ENCODE measurements at places on chromosomes 2 and 18. TPM values are rescaled to one million over a fixed set of nuclear protein-coding genes. Genes with fewer than 3 reads are reported as not detected.

BOLL gene
- total RNA-seq, result not detected

RAB1A gene
- total RNA-seq, result 85.3 TPM

SMAD4 gene
- 82.9 TPM for total RNA-seq

DNA sequence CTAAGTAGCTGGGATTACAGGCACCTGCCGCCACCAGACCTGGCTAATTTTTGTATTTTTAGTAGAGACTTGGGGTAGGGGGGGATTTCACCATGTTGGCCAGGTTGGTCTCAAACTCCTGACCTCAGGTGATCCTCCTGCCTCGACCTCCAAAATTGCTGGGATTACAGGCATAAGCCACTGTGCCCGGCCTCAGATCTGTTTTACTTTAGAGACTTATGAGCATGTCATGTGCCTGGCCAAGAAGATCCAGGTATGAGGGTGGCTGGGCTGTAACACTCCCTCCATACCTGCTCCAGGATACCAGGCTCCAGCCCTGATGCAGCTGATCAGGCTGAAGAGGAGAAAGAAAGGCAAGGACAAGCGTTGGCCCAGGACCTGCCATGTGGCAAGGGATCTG, 125.0 kb downstream of the LPIN1 start:
- no peaks in the 10 kb centered on the region for H3K36me3 ChIP-seq
- peaks cover 10% of the 10 kb centered on the region for H3K4me1 ChIP-seq
- H3K4me3 ChIP-seq, result no peak overlapping the region
- no peak for DNase-seq

DNA sequence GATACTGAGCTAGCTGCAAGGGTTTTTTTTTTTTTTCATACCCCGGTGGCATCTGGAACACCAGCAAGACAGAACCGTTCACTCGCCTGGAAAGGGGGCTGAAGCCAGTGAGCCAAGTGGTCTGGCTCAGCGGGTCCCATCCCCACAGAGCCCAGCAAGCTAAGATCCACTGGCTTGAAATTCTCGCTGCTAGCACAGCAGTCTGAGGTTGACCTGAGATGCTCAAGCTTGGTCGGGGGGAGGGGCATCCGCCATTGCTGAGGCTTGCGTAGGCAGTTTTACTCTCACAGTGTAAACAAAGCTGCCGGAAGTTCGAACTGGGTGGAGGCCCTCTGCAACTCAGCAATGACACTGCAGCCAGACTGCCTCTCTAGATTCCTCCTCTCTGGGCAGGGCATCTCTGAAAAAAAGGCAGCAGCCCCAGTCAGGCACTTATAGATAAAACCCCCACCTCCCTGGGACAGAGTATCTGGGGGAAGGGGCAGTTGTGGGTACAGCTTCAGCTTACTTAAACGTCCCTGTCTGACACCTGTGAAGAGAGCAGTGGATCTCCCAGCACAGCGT, 5.1 kb upstream of the MIB1 start:
- H3K36me3 ChIP-seq, result no peaks in the 10 kb centered on the region
- no peaks in the 10 kb centered on the region for H3K27me3 ChIP-seq
- DNase-seq, result peak; percentile 53
- peaks cover 24% of the 10 kb centered on the region for H3K4me1 ChIP-seq
- H3K27ac ChIP-seq, result no peak overlapping the region
- no peak overlapping the region for H3K4me3 ChIP-seq

DNA sequence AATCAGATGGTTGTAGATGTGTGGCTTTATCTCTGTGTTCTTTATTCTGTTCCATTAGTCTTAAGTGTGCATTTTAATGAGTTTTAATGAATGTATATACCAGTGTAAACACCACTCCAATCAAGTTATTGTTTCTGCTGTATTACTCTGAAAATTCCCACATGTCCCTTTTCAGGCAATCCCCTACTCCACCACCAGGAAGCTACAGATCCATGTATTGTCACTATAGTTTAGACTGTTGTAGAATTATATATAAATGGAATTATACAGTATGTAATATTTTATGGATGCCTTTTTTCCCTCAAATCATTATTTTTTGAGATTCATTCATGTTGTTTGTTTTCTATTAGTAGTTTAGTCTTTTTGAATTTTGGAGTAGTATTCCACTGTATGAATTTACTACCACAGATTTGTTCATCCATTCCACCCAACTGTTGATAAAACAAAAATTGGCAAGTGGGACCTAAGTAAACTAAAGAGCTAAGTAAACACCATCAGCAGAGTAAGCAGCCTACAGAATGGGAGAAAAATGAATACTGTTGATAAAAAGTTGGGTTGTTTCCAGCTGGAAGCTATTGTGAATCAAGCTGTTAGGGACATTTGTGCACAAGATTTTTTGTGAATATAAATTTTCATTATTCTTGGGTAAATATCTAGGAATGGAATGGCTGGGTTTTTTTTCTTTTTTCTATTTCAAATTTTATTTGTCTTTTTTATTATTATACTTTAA, 262.0 kb downstream of the CAMKMT start:
- H3K27ac ChIP-seq, result no peak overlapping the region
- H3K36me3 ChIP-seq, result no peaks in the 10 kb centered on the region
- H3K27me3 ChIP-seq, result no peaks in the 10 kb centered on the region

DNA sequence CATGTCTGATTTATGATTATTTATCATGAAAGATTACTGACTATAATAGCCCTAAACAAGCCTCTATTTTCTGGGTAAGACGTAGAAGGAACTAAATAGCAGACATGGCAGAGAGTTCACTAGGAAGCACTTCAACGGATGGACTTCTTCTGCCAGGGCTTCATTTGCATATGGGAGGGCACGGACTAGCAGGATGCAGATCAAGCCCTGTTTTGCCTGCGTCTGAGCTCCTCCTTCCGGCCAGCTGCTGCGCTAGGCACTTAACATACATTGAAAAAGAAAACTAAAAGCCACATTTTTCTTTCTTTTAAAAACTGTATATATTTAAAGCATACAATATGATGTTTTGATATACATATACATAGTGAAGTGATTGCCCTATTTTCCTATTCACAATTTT, 340.0 kb upstream of the MEX3C start:
- H3K36me3 ChIP-seq, result no peaks in the 10 kb centered on the region
- no peak overlapping the region for H3K27ac ChIP-seq

CRYBA2 gene
- not detected for total RNA-seq

DNA sequence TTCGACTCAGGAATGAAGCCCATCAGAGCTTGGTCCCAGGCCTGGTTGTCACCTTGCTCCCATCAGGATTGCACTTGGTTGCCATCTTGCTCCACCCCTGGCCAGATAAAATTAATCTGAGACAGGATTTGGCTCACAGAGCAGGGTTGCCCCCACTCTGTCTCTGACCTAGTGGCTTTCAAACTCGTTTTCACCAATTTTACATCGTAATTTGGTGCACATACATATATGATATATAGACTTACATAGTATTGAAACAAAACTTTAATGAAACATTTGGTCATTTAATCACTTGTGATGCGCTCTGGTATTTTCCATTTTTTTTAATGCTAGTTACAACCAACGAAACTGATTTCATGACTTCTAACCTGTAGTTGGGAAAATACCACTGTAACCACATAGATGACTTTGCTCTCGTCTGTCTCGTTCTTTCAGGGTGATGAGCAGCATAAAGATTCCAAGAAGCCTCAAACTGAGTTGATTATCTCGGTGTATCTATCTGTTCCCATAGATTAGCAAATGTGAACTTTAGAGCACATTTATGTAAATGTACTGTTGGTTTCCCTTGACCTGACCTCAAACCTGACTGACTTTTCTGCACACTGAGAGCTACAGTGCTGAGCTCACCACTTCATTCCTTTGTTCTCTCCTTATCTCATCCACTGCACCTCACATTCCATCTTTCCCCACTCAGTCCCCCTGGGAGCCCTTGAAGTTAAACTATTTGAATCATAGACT, 30.5 kb upstream of the PLB1 start:
- H3K27ac ChIP-seq, result no peak overlapping the region
- no peak for DNase-seq
- H3K27me3 ChIP-seq, result no peaks in the 10 kb centered on the region
- H3K36me3 ChIP-seq, result no peaks in the 10 kb centered on the region
- peaks cover 4% of the 10 kb centered on the region for H3K4me1 ChIP-seq

SLC11A1 gene
- total RNA-seq, result 4.9 TPM

FBLN7 gene
- 27.0 TPM for total RNA-seq

SLC19A3 gene
- total RNA-seq, result not detected

- H3K4me3 ChIP-seq, result no peak overlapping the region
- no peaks in the 10 kb centered on the region for H3K36me3 ChIP-seq
- H3K27ac ChIP-seq, result no peak overlapping the region
- H3K4me1 ChIP-seq, result no peaks in the 10 kb centered on the region
- DNase-seq, result no peak
Observed at GRCh38 chr2:102130647-102130991, 11.9 kb upstream of the IL1R1 start.

GRCh38 chr2:76567478-76567877, 856.8 kb upstream of the GCFC2 start:
- no peaks in the 10 kb centered on the region for H3K36me3 ChIP-seq
- no peak overlapping the region for H3K27ac ChIP-seq
- no peak for DNase-seq
- no peaks in the 10 kb centered on the region for H3K27me3 ChIP-seq

- no peaks in the 10 kb centered on the region for H3K4me1 ChIP-seq
- H3K36me3 ChIP-seq, result no peaks in the 10 kb centered on the region
- H3K27ac ChIP-seq, result no peak overlapping the region
Observed at GRCh38 chr2:160921386-160921964, 238.8 kb upstream of the TANK start.

DNA sequence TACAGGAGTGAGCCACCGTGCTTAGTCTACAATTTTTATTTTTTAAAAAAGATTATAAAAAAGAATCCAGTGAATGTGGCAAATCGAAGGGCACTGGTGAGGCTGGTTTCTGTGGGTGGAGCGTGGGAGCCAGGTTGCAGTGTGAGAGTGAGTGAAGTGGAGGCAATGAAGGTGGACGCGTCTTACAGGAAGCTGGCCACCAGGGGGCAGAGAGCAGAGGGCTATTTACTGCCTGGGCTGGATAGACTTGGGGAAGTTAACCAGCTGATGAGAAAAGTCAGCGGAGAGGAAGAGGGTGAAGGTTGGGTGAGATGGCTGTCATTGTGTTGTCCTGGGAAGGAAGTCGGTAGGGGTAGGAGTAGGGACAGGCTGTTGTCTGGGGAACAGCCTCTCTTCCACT, 6.8 kb downstream of the SCTR start:
- H3K27ac ChIP-seq, result no peak overlapping the region
- no peaks in the 10 kb centered on the region for H3K36me3 ChIP-seq
- no peaks in the 10 kb centered on the region for H3K4me1 ChIP-seq
- H3K4me3 ChIP-seq, result no peak overlapping the region

SERPINB2 gene
- 0.25 TPM for total RNA-seq

GRCh38 chr2:142687509-142687908, 190.0 kb upstream of the KYNU start:
- no peak overlapping the region for H3K4me3 ChIP-seq
- DNase-seq, result no peak
- no peaks in the 10 kb centered on the region for H3K4me1 ChIP-seq
- H3K27me3 ChIP-seq, result no peaks in the 10 kb centered on the region
- no peaks in the 10 kb centered on the region for H3K36me3 ChIP-seq
- no peak overlapping the region for H3K27ac ChIP-seq

DNA sequence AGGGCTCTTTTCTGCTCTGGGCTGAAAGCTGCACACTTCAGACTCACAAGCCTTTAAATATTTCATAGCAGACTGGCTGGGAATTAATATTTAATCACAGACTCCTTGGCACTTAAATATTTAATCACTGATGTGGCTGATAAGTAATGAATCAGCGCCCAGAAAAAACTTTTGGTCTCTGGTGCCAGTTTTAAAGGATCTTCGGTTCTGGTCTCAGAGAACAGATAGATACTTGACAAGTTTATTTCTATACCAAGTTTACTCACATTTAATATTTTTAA, 201.2 kb downstream of the MYCN start:
- H3K36me3 ChIP-seq, result no peaks in the 10 kb centered on the region
- no peaks in the 10 kb centered on the region for H3K27me3 ChIP-seq
- H3K4me1 ChIP-seq, result no peaks in the 10 kb centered on the region
- no peak overlapping the region for H3K27ac ChIP-seq
- no peak for DNase-seq

DNA sequence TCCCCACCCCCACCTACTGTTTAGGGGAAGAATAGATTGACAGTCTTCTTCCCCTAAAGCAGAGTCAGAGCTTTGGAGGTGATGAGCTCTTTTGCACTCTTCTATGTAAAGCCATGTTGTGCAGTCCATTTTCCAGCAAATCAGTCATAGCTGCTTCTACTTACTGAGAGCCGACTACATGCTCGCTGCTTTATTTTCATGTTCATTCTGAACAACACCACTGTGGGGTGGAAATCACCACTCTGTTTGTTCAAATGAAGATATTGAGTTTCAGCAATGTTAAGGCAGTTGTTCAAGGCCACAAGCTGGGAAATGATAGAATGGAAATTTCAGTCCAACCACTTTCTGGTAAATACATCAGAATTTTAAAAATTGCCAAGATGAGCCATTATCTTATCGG, 88.3 kb downstream of the INSIG2 start:
- no peaks in the 10 kb centered on the region for H3K36me3 ChIP-seq
- no peak overlapping the region for H3K27ac ChIP-seq
- no peak for DNase-seq
- H3K27me3 ChIP-seq, result no peaks in the 10 kb centered on the region
- H3K4me1 ChIP-seq, result peaks cover 5% of the 10 kb centered on the region

DNA sequence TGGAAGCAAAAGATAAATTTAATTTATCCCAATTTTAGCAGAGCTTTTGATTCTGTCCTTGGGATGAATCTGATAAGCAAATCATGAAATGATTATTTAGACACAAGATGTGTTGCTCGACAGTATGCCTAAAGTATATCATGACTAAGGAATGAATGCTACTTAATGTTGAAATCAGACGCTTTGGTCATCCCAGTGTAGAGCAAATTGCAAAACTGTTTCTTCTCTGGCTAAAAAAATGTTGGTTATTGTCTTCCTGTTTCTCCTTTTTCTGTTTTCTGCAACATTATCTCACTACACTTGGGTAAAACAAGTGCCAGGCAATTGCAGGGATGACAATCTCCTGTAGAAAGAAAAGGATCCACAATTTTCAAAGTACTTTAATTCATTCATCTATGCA, 66.4 kb downstream of the BABAM2 start:
- no peak overlapping the region for H3K27ac ChIP-seq
- H3K4me1 ChIP-seq, result peaks cover 22% of the 10 kb centered on the region
- no peak for DNase-seq
- H3K27me3 ChIP-seq, result no peaks in the 10 kb centered on the region
- H3K36me3 ChIP-seq, result no peaks in the 10 kb centered on the region
- no peak overlapping the region for H3K4me3 ChIP-seq

AQP4 gene
- not detected for total RNA-seq
